A673 (cell line): ENCODE measurements at places on chromosomes 13 and 19.
A peak's percentile ranks its signal among the peaks of the same experiment; 100 is the strongest.

DNA sequence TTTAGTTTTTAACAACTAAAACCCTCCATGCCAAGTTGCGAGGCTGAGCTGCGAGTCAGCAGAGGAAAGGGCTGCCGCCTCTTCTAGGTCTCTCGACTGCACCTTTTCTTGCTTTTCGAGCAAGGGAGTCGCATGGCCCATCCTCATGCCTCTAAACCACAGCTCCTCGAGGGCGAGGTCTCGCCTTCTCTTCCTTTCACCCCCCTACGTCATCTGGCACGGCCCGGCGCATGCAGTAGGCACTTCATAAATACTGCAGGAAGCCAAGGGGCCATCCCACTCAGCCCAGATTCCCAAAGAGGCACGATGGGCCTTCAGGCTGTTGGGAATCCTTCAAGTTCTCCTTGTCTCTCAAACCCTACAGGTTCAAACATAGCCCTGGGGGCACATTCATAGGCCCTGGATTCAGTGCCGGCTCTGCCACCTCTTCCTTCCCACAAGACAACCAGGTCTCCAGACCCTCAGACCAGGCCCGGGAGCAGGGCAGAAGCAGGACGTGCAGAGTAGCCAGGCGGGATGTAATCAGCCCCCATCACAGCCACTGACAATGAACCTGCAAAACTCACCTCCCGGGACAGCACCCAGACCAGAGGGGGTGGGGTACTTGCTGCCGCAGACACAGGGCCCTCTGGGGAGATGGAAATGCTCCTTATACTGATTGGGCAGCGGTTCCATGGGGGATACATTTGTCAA is 41.7 kb downstream of the GGACT start:
- no peak for DNase-seq

DNA sequence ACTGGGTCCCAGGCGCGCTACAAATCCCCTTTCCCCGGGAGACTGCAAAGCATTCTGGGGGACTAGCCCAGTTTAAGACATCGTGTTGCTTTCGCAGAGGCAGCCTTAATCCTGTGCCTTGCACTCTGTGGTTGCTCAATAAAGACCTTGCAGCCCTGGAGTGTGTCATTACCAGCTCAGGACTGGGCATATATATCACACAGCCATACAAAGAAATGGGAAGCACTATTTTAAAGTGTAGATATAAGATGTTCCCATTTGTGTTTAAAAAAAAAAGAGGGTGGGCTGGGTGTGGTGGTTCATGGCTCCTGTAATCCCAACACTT is 11.1 kb downstream of the NAPA start:
- no peak for DNase-seq

- peak; percentile 26 for DNase-seq
These were observed 1.2 kb downstream of the EEF1AKMT1 start for GRCh38 chr13:20772401-20773131.

DNA sequence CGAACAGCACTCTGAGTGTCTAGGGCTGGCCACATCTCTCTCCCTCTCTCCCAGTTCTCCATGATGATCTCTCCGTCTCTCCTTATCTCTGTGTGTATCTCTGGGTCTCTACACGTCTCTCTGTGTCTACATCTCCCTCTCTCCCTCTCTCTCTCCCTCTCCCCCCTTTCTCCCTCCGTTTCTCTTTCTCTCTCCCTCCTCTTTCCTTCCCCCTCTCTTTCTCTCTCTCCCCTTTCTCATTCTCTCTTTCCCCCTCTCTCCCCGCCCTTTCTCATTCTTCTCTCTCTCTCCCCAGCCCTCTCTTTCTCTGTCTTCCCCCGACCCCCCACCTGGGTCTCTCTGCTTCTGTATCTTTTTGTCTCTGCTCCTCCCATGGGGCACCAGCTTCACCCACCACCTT is 21.3 kb upstream of the TNFAIP8L1 start:
- no peak for DNase-seq

DNA sequence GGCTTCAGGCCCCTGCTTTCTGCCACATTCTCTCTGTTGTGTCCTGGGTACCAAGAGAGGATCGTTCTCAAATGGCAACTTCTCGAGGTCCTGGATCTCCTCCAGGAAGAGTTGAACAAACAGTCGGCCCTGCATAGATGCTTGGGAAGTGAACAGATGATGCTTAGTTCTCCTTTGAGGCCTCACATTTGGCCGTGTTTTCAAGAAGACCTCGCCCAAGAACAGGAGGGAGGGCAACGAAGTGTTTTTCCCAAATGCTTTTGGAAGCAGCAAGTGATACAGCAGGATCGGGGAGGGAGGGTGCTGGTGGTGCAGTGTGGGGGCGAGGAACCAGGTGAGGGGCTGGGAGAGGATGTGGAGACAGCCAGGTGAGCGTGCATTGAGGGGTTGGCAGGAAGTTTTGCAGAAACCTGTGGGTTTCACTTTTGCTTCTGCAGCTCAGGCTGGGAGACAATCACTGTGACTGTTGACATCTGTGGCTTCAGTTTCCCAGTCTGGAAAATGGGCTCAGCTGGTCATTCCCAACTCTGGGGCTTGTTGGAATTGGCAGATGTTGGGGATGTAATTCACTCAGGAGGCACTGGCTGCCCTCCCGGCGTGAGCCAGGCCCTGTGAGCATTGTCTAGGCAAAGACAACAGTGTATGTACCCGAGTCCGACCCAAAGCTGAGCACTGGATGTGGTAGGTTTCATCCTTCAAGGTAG is 21.6 kb downstream of the MAST3 start:
- peak; percentile 30 for DNase-seq

- DNase-seq = peak; percentile 95
These were observed at the start of gene UPF3A for GRCh38 chr13:114281351-114282040. TSS of gene UPF3A (plus strand) at chr13:114281601. CDS start at chr13:114281640, 39 bp downstream.

GRCh38 chr19:53818756-53819155 is 5.4 kb downstream of the NLRP12 start:
- no peak for DNase-seq

GRCh38 chr19:34788074-34788473 is 15.1 kb upstream of the ZNF599 start:
- no peak for DNase-seq

- DNase-seq = no peak
These were observed 158.9 kb upstream of the SGCG start for GRCh38 chr13:23021906-23022305.

GRCh38 chr19:50537769-50538230 is 24.1 kb upstream of the ASPDH start:
- DNase-seq = peak; percentile 90

DNA sequence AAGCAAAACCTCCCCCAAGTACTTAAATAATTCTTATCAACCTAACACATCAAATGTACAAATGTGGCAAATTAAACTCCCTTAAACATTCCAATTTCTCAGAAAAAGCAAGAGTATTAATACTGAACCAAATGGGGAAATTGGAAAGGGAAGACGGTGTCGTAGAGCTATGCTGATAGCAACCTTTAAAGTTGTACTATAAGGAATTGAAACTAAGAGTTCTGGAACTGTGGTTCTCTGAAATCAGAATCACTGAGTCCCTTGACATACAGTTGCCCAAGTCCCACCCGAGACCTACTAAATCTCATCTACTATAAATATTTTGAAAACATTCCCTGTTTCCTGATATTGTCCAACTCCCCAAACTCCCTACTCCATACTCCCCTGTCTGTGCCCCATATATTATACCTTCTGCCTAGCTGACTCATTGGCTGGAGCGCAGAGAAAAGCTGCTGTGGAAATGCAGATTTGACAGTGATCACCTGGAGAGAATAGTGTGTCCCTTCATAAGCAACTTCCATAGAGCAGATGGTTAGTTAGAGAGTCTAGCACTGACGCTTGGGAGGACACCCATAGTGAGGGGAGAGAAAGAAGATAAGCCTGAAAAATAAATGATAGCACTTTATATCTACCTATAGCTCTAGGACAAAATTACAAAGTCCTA is 51.4 kb upstream of the ITM2B start:
- DNase-seq = no peak

DNA sequence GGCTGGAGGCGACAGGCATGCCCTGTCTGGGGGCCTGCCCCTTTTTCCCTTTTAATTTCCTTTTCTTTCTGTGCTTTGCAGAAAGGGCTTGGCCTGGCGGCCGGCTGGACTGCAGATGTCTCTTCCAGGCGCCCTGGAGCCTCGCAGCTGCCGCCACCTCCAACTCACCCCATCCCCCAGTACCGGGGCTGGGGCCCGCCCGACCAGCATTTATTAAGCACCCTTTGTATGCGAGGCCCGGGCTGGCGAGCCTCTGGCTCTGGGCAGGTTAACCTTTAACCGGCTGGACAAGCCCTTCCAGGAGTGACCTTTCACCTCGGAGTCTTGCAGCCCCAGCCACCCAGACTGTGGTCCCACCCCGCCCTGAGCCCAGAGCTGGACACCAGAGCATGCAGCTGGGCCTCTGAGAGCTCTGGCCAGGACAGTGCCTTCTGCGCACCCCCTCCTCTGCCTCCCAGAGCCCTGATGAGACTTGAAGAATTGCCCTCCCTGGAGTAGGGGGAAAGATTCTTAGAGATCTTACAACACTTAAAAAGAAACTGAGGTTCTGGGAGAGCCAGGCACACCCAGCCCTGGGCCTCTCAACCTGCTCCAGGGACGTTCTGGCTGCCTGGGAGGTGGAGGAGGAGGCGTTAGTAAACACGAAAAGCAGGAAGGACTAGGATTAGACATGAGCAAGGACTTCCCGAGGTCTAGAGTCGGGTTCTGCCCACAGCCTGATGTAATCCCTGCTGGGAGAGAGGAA is 1.1 kb upstream of the NR2F6 start:
- peak; percentile 49 for DNase-seq

GRCh38 chr13:100433475-100433874 is 155.1 kb downstream of the GGACT start:
- DNase-seq = no peak

- DNase-seq = no peak
These were observed 342.7 kb upstream of the SGCG start for GRCh38 chr13:22837980-22838647.

GRCh38 chr13:32976056-32976805 is 40.0 kb upstream of the KL start:
- no peak for DNase-seq

DNA sequence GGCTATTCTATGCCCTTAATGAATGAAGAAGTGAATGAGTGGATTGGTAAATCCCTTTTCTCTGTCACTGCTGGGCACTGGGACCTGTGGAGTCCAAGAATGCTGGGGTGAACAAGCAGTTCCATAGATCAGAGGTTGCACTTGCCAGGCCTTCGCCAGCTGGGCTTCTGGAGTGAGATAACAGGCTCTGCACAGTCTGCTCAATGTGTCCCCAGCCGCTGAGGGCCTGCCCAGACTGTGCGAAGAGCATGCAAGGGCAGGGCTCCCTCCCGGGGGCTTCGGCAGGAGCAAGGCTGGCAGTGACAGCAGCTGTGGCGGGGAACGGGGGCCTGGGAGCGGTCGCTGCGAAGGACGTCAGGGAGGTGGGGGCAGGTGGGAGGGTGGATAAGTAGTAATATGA is 51.3 kb downstream of the ZNF536 start:
- no peak for DNase-seq

DNA sequence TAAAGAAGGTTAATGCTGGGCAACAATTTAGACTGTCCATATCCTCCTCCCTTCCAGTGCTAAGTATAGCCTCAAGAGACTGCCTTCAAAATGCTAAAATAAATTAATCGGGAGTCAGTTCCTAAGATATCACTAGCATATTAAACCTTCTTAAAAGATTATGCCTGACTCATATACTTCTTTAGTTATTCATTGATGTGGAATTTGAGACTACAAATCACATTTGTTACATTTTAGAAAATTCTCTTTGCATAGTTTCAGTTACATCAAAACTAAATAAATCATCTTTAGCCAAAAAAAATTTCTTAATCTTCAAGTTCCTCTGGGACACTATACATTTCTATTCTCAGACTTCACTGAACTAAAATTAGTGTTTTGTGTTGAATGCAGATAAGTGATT is 769.1 kb downstream of the PCDH9 start:
- DNase-seq = no peak

- DNase-seq = peak; percentile 3
These were observed 900.1 kb downstream of the PCDH9 start for GRCh38 chr13:66329988-66330451.

- DNase-seq = no peak
These were observed 187.7 kb downstream of the FOXO1 start for GRCh38 chr13:40478775-40479174.

DNA sequence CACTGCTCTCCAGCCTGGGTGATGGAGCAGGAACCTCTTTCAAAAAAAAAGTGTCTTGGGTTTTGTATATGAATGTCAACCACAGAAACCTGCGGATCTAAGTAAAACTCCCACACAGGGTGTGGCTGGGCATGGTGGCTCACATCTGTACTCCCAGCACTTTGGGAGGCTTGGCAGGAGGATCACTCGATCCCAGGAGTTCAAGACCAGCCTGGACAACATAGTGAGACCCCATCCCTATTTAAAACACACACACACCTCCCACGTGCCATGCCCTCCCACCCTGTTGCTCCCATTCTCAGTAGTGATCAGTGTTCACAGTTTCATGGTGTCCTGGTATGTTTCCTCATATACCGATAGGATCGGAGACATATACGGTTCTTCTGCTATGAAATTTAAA is 9.2 kb downstream of the TMED1 start:
- DNase-seq = no peak
